ENCODE measurements at places on chromosomes 16 and 17.

DNA sequence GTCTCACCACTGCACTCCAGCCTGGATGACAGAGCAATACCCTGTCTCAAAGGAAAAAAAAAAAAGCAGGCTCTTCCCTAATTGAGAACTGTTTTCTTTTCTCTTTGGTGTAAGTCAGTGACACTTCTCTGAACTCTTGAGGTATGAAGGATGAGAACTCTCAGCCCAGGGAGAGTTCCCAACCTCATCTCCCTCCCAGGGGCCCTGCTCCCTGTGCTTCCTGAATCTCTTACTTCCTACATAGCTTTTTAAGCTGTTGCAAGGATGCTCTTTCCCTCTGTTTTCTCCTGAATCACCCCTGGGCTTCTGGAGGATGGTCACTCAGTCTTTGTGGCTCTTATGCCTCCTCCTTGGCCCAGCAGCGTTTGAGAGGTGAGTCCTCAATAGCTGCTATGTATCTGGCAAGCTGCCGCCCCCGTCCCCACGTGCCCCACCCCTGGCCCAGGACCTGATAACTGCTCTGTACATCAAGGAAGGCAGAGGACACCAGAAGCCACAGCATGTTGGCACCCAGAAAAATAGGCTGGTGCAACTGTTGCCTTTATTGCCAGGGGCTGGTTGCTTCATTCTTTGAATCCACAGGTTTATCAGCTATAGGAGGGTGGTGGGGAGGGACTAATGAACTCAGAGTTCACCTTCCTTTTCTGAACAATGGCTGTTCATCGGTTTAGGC lies 24.0 kb downstream of the IGF2BP1 start:
- DNase-seq: no peak

GRCh38 chr16:48499923-48500381 lies 110.0 kb downstream of the N4BP1 start:
- DNase-seq: no peak

GRCh38 chr16:1194665-1195392 lies 30.2 kb downstream of the TPSG1 start:
- DNase-seq: no peak

- DNase-seq: no peak
Measured at GRCh38 chr16:74461826-74462225, 40.5 kb upstream of the CLEC18B start.

GRCh38 chr17:76775021-76775600 lies 37.2 kb downstream of the MFSD11 start:
- DNase-seq: no peak

DNA sequence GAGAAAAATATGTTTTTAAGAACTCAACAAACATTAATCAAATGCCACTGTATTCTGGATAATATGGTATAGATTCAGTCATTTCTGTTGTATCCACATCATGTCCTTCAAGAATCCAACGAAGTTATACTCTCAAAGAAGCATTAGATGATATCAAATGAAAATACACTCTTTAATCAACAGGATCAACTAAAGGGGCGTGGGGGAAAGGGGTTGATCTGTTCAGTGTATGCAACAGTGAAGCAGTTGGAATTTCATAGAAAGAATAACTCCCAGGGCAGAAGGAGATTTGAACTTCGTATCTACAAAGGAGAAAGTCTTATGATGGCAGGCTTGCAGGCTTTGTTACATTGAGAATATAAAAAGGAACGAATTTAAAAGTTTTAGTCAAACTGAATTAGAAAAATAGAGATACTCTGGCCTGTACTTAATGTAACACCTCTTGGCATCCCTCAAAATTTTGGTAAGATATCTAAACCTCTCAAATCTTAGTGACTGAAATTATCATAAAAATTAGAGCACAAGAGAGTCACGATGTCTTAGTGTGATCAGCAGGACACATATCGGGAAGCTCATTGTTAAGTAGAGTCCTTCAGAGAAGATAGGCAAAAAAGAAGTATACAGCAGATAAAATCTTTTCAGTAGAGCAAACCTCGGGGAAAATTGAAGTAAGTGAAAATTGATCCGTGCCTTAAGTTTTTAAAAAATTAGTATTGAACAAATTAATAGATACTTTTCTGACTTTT lies 431.4 kb downstream of the KCNJ18 start:
- no peak for DNase-seq

DNA sequence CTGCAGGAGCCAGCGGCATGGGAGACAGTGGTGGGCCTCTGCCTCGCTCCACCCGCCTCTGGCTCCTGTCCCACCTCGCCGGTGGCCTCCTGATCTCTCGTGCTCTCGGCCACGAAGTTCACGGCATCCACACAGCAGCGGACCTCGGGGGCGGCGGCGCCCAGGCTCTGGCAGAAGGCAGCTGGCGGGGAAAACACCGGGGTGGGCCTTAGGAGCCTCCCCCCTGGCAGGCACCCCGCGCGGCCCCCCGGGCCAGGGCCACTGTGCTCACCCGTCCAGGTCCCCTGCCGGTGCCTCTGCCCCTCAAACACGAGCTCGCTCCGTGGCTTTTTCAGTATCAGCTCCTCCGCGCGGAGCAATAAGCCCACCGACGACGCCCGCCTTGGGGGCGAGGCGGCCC lies 409 bp upstream of the C17orf107 start:
- DNase-seq: no peak

DNA sequence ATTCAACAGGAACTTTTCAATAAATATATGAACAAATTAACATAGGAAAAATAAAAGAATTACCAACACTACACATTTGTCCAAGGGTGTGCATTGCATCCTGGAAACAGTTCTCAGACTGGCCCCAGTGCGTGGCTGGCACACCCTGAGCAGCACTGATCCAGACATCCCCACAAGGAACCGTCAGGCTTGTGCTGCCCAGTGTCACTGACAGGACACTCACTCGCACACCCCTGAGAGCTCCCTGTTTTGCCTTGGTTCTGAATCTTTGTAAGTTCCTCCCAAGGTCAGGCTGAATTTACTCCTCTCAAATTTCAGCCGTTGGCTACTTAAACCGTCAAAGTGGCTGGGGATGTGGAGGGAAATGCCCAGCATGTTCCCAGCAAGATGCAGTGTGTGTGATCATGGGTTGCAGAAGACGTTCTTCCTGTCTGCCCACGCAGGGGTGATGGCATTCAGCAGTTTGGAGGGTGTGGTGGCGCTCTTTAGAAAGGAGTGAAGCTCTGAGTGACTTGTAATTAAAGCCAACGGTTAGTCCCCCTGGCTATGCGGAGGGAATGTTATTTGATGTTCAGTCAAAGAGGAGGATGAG lies 1.7 kb downstream of the MT2A start:
- peak; percentile 43 for DNase-seq

- no peak for DNase-seq
Measured at GRCh38 chr16:77637940-77638339, 84.4 kb upstream of the NUDT7 start.

DNA sequence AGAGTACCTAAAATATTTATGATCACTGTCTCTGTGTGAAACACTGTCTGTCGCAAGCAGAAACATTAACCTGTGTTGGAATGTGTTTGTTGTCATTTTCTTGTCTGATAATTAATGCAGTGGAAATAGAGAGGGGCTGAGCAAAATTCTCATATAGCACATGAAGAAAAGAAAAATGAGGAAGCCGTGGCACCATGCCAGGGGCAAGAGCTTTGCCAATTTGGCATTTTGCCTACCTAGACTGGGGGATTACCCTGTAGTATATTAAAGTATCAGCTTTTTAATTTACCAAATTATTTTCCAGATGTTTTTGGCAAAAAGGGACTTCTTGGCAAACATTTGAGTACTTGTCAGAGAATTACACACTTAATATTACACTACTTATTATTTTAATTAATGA lies 1326.6 kb upstream of the GOT2 start:
- DNase-seq: no peak

DNA sequence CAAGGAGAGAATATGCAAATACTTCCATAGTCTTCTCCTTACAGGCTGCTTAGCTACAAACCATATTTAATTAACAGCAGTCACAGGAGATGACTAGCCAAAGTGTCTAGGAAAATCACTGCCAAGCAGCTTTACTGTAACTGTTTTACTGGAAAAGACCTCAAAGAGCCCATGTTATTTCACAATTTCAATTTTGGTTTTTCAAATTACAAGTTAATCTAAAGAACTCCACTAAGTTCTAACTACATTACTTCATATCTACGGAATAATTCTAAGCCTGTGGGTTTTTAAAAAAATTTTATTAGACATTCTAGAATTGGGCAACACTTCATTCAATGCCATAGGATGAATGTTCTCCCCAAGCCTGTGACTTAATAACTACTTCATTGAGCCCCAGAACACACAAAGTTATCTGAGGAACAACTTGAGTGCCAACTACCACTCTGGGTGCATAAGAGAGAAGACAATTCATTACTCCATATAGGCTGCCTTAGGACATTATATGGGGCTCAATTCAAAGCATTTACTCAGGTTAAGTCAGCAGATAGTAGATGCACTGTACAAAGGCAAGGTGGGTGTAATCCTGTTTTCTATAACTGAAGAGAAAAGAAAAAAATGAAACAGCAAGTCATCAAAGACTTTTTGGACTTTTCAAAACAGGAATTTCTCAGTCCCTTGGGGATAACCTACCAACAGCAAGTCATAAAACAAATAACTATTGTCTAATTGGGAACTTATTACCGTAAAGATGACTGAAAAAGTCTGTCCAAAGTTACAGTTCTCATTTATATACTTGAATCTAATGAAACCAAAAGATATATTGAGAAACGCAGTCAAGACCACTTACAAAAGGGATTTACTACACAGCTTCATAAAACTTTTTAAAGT lies 33.0 kb downstream of the STAT3 start:
- no peak for DNase-seq
